Stimulated activated CD8-positive, alpha-beta memory T cell treated with anti-CD3 and anti-CD28 coated beads, Interleukin-4, amount 100 ng/mL, for 4 hours (primary cell): ENCODE measurements at places on chromosomes 11 and 22.

GRCh38 chr11:103086461-103086860 is 5.5 kb downstream of the DCUN1D5 start:
- DNase-seq = no peak

DNA sequence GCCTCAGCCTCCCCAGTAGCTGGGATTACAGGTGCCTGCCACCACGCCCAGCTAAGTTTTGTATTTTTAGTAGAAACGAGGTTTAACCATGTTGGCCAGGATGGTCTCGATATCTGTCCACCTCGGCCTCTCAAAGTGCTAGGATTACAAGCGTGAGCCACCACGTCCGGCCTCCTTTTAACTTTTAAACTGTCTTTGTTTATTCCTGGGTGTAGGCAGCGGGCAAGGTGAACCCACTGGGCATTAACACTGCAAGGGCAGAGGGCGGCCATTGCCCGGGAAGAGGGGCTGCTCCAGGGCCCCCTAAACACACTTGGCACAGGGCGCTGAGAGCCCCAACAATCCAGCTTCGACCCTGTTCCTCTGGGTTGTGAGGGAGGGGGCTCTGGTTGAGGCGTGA is 693.6 kb downstream of the BRD1 start:
- DNase-seq = no peak

- no peak for DNase-seq
Measured at GRCh38 chr11:124122123-124122522, 6.9 kb downstream of the VWA5A start.

- DNase-seq = no peak
Measured at GRCh38 chr11:77233011-77233410, 68.5 kb downstream of the GDPD4 start.

GRCh38 chr22:27348634-27349033 is 452.9 kb downstream of the MN1 start:
- no peak for DNase-seq

- no peak for DNase-seq
Measured at GRCh38 chr11:122210367-122210997, 94.5 kb upstream of the BLID start.

GRCh38 chr22:36334821-36335603 is 52.8 kb downstream of the MYH9 start:
- no peak for DNase-seq

GRCh38 chr11:30585125-30585891 is 845 bp downstream of the MPPED2 start:
- no peak for DNase-seq

DNA sequence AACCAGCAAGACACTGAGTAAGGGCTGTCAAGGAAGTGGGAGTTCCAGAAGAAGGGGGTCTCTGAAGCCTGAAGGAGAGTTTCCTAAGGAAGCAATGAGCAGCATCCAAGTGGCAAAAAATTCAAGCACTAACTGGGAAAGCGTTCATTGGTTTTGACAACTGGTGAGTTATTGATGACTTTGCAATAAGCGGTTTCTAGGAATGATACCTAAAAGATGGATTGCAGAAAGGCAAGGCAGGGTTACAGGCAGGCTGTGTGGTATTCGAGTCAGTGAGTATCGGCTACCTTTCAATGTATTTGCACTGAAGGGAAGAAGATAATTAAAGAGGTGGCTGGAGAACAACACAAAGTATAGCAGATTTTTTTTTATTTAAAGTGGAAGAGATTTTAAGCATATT is 59.3 kb upstream of the NCAM1 start:
- no peak for DNase-seq

GRCh38 chr11:44363116-44363515 is 53.2 kb upstream of the ALX4 start:
- no peak for DNase-seq

GRCh38 chr11:8067567-8067928 is 13.5 kb upstream of the TUB start:
- DNase-seq = no peak

DNA sequence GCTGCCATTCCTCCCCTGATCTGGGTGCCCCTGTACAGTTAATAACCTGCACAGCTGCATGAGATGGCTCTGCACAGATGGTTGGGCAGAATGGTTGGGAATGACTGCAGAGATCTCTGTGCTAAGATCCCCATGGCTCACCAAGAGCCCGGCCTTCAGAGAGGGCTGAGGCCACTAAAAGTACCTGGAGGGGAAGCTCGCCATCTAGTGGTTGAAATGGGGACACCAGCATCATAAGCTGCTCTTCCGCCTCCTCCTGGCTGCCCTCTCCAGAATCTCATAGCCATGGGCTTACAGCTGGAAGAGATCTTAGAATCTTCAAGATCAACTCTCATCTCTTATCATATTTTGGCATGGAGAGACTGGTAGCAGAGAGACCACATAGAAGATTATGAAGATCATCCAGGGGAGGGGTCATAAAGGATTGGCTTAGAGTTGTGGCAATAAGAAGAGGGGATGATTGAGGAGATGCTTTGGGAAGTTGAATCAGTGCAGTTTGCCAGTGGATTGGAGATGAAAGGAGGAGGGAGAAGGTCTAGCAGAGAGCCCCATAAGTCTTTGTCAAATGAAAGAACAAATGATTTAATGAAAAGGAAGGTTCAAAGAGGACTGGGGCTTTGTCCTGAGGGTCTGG is 22.0 kb upstream of the TLCD5 start:
- DNase-seq = no peak

- no peak for DNase-seq
Measured at GRCh38 chr11:2097356-2097997, 41.7 kb downstream of the IGF2 start.

- DNase-seq = peak; percentile 53
Measured at GRCh38 chr11:73980001-73980961, 2.4 kb downstream of the UCP2 start.

DNA sequence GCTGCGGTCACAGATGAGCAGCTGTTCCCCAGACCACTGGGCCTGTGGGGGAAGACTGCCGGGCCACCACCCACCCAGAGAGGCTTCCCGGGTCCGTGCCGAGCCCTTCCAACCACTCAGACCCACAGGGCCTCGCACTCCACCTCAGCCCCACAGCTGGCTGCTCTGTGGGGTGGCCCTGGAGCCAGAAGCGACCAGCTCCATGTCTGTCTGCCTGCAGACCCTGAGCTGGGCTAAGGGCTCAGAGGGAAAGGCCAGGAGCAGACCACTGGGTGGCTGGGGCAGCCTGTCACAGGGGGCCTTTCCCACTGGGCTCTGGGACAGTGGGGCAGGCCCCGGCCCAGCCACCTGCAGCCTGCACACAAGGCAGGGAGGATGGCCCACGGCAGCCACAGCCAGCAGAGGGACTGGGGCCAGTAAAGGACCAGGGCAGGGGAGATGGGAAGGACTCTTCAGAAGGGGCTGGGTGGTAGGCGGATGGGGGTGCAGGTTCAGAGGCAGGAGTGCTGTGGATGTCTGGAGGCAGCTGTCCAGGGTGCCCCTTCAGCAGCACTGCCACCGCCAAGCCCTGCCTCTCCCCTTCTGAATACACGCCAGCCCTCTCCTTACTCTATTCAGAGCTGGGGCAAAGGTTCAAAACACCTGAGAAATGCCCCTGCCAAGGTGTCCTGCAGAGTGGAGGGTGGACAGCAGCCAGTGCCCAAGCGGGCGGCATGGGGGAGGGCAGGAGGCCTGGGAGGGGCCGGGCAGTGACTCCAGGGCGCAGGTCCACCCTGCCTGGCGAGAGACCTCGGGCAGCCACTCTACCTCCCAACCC is 32.2 kb downstream of the GNB1L start:
- no peak for DNase-seq

GRCh38 chr11:118078911-118079411 is 2.1 kb downstream of the TMPRSS4 start:
- DNase-seq = no peak

DNA sequence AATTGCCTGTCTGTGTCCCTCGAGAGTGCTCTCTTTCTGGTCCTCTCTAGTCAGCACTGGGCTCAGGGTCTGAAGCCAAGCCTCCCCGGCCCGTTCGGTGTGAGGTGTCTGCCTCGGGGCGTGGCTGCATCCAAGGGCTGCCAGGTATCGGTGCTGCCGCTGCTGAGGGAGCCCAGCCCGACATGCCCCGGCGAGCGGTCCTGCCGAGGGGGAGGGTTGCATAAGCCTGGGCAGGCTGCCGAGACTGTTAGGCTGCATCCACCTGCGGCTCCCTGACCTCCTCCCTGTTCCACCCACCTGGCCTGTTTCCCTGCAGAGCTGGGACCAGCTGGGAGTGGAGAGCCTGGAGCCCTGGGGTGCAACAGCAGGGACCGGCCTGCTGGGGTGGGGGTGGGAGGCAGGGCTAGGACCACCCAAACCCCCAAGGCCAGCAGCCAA is 6.3 kb downstream of the OVOL1 start:
- DNase-seq = no peak

DNA sequence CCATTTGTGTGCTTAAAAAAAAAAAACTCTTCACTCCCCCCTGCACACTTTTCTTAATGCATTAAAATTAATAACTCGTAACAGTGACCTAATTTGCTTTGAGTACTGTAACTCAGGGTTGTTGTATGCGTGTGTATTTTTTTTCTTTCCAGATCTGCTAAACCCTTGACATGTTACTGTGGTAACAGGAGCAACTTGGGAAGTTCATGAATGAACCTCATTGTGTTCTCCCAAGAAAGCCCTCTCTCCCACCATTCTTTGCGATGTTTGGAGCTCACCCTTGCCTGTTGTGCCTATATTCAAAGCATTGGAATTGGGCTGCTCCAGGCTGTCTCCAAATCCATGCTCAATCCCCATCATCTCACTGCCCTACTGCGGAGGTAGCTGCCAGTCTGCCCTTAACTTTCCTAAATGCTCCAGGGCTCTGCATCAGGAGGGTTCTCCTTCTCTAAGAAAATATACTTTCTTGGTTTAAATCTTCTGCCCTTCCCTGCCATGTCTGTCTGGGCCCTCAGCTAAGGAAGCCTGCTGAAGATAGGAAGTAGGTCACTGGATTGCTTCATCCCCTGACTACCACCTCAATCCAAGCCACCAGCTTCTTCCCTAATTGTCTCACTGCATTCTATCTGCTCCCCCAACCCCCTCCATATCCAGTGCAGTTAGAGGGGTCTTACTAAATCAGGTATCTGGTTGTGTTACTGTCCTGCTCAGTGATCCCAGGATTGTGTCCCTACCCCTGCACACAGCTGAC is 70.3 kb downstream of the KIRREL3 start:
- DNase-seq = no peak

DNA sequence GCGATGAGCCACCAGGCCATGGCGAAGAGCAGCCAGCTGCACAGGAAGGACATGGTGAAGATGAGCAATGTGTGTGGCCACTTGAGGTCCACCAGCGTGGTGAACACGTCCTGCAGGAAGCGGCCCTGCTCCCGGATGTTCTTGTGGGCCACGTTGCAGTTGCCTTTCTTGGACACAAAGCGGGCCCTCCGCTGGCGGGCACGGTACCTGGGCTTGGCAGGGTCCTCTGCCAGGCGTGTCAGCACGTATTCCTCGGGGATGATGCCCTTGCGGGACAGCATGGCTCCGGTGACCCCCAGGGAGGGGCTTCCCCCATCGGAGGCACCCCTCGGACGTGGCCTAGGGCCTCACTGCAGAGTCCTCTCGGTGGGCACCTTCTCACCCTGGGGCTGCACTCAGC is 648 bp downstream of the KCNJ11 start:
- DNase-seq = no peak

DNA sequence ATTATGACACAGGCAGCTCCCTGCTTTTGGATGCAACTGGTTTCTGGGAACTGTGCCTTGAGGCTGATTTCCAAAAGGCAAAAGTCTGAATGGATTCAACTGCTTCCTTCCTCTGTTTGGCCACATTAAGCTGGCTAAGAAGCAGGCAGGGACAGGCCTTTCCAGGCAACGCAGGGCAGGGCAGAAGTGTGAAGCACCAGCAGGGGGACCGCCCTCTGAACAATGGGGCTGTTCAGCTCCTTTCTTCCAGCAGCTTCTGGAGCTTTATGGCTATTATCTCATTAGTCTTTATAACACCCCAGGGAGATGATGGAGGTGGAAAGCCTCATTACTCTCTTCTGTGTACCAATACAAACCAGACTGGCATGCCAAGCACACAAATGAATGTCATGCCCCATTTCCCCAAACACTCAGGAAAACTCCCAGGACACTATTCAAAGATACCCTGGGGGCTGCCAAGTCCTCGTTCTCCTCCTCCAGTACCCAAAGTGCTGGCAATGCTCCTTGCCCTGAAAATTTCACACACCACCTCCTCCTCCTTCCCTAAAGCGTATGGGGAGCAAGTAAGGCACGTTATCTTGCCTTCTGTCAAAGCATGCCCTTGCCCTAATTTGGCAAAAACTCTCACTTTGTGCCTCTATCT is 21.3 kb downstream of the MORC2 start:
- DNase-seq = no peak

DNA sequence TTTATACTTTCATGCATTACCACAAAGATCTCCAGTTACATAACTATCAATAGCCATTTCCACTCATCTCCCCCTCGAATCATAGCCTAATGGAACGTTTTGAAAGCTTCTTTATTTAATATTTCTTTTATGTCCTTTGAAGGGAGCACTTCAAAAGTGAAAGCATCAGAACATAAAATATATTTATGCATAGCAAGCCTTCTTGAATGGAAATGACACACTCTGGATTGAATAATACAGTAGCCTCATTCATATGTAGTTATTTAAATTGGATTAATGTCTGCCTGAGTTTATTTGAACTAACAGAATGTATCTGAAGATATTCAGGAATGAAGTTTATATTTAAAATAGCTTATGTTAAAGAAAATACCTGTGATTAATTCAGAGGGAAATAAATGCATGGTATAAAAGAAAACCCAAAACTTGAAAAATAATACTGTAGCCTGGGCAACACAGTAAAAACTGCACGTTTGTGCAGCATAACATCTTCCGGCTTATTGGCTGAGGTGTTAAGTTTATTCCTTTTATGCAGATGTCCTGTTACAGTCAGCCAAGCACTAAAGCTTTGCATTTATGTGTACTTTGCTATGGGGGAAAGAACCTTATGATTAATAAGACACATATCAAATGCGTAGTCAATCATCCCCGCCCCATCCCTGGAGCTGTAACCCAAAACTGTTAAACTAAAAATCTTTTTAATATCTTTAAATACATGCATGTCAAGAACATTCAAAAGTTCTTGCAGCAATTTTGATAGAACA is 22.0 kb downstream of the OOSP3 start:
- DNase-seq = no peak

GRCh38 chr22:27795053-27795452 is 6.5 kb downstream of the MN1 start:
- DNase-seq = no peak

DNA sequence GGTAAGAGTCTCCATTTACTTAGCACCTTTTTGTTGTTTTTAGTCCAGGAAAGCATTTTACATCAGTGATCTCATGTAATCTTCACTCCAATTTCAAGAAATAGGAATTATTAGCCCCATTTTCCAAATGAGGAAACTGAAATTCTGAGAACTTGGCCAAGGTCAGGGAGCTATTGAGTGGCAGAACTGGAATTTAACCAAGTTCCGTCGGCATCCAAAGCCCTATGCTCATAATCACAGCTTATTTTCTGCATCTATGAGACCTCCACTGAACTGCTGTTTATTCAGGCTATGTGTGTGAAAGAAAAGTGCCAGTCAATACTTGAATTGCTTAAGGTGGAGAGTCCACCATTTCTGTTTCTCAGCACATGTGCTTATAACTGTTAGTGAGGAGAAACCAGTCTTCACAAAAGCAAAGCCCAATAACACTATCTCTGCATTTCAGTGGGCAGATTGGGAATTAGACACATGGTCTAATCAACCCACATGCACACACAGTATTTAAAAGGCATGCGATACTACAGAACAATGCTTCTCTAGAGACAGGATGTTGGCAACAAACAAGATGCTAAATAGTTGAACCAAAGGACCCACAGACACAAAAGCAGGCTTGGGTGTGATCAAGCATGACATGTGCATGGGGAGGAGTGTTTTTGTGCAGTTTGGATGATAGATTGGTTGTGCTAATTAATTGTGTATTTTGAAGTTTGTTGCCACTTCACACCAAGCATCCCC is 780.6 kb downstream of the OPCML start:
- DNase-seq = no peak
